ENCODE measurements at places on chromosomes 7 and 10. TPM values are rescaled to one million over a fixed set of nuclear protein-coding genes. Genes with fewer than 3 reads are reported as not detected.

The OPTN gene
- 146 TPM for total RNA-seq

DNA sequence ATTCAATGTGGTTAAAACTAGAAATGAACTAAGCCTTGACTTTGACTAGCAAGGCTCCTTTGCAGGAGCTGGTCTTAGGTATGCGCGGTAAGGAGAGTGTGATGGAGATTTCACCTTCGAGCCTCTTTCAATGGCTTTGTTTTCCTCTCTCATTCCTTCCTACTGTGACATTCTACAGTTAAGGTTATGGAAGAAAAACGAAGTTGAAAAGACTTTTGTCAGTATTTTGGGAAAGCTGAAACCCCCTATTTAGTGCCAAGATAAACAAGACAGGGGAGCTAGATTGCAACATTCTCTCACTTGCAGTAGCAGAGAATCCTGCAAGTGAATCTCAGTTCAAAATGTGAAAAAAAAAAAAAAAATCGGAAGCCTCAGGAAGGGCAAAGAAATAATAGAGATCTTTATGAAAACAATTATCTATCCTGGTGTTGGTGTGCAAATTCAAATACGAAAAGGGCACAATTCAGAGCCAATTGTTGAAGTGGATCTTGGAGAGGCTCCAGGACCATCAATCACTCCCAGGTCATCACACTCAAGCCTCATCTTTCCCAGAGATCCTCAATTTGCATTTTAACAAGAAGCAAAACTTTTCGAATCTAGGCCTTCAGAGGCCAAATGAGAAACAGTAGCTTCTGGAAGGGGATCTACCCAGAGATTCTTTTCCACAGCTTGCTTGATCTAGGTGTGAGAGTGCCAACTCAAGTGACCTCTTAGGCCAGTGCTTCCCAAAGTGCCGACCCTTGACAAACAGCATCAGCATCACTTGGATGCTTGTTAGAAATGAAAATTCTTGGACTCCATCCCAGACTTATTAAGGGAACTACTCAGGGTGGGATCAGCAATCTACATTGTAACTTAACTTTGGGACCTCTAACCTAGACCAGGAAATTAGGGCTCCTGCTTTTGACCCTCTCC, 163.8 kb downstream of the INHBA start:
- no peak for DNase-seq

The C10orf143 gene
- 1.4 TPM for total RNA-seq

The ELFN1 gene
- total RNA-seq = 10.7 TPM

The FAM25A gene
- total RNA-seq = not detected

The CALHM1 gene
- total RNA-seq = not detected

DNA sequence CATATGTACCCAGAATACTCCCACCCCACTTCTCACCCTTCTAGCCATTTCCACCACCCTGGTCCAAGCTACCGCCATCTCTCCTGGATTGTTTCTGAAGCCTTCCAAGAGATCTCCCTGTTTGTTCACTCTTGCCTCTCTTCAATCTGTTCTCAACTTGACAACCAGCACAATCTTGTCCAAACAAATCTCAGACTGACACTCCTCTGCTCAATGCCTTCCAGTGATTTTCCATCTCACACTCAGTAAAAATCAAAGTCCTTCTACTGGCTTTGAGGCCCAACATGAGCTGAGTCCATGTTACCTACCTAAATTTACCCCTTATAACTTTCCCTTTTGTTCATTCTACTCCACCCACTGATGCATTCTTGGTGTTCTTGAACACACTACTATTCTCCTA, 33.2 kb upstream of the TMEM140 start:
- DNase-seq = no peak

DNA sequence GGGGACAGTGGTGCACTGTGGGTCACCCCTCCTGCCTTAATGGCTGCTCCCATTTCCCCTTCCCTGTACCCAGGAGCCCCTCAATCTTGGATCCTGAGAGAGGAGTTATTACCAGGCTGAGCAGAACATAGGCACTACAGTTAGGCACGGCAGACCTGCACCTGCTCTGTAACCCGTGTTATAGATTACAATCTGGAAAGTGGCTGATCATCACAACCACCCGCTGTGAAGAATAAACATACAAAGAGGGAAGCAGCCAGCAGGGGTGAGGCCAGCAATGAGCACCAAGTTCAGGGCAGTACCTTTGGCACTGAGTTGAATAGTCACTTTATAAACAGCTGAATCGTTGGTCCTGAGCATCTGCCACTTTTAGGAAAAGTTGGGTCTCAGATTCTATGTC, 1.7 kb downstream of the CDHR1 start:
- DNase-seq = no peak

- no peak for DNase-seq
Observed at GRCh38 chr7:29032146-29032545, 74.0 kb upstream of the TRIL start.

- no peak for DNase-seq
Observed at GRCh38 chr7:31935124-31936054, 134.8 kb downstream of the PDE1C start.

DNA sequence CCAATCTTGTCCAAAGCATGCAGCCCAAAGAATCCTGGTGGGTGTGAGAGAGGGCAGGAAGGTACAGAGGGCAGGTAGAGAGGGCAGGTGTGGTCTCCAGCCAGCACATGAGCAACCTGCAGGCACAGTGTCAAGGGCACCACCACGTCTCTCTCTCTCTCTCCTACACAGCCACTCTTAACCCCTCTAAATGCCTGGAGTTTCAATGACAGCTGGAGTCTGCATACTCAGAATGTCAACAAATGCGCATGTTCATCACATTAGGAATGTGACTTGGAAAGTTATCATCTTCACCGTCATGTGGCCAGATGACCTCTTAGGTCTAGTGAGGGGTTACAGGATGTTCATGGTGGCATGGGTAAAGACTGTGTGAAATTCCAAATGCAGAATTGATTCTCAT, 456.8 kb downstream of the SORCS1 start:
- DNase-seq = no peak

GRCh38 chr7:76247938-76248337, 46.2 kb downstream of the SRRM3 start:
- DNase-seq = no peak

- DNase-seq = no peak
Observed at GRCh38 chr7:24152356-24152755, 131.6 kb upstream of the NPY start.

- DNase-seq = no peak
Observed at GRCh38 chr7:132609222-132609621, 33.0 kb upstream of the PLXNA4 start.

The SLC26A4 gene
- total RNA-seq = 0.27 TPM

GRCh38 chr7:42932811-42933591, 825 bp downstream of the MRPL32 start:
- DNase-seq = no peak

DNA sequence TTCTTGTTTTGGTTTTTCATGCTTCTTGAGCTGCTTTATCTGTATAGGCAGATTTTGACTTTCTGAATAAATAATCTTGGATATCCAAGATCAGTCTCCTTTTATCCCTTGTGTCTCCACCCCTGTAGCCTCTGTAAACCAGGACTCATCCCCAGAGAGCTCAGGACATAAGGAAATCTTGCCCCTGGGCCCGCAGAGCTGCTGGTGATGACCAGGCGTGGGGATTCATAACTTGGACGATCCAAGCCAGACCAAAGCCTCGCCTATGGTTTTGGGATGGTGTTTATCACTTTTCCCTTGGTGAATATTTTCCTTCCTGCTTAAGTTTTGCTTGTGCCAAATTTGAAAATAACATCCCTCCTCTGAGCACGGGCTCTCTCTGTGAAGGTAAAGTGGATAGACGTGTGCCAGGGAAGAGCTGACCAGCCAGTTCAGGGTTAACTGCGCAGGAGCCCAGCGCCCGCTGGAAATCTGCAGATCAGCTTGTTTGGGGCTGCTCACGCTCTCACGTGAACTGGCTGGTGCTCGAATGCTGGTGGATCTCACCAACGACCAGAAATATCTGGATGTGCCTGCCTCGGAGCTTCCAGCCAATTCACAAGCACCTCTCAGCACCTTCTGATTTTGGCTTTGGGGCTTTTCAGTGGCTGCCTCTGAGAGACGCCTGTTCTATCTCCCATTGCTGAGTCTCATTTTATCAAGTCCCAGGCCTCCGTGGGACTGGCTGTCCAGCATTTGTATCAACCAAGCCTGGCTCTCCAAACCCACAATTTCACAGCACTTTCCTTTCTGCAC, 132.1 kb upstream of the BTBD16 start:
- DNase-seq = peak; percentile 75

DNA sequence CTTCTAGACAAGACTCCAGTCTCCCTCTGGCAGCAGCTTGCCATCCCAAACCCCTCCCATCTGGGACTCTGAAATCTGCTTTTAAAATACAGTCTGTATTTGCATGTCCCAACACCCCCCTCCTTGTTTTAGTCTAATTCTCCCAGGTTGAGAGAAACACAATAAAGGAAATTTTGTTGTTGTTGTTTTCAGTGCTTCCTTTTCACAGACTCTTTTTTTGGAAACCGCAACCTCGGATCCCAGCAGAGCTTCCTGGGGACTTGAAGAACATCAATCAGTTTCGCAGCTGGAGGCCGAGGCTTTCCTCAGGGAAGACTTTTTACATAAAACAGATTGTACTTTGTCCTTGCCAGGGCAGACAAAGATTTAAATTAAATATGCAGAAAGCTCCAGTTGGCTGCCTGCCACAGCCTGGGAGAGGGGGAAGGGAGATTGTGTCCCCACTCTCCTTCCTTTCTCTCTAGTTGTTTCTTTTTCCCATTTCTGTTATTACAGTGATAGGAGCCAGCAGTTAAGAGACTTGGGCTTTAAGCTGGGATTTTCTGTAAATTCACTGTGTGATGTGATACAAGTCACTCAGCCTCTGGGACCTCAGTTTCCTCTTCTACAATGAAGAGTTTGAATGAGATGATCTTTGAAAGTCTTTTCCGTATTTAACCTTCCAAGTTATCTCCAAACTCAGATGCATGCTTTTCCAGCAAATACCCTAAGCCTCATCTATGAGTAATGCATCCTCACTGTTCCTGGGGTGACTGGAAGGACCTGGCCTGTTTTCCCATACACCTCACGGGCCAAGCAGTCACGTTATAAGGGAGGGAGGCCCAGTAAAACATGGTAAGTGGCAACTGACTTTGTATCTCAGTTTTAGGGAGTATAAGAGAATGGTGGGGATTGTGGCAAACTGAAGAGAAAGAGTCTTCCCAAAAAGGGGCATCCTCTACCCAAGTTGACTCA, 192.3 kb downstream of the REEP3 start:
- DNase-seq = peak; percentile 89

GRCh38 chr7:101487105-101487458, 124.4 kb downstream of the COL26A1 start:
- no peak for DNase-seq

- DNase-seq = no peak
Observed at GRCh38 chr7:107167483-107168232, 1.1 kb upstream of the HBP1 start.

DNA sequence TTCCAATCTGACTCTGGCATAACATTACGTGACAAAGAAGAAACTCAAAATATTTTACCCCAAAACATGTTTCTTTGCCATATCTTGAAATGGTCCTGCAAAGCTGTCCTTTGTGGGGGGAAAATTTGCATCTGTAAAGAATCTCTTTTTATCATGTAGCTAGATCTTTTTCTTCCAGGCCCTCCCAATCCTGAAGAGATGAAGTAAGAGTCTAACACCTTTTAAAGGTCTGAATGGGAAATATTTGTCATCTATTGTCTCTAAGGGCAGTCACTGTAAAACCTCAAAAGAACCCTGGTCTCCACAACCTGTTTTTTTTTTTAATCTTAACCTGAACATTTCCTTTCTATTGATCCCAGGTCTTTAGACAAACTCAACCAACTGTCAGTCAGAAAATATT, 8.6 kb downstream of the OR2AE1 start:
- DNase-seq = no peak

GRCh38 chr7:108234971-108235450, 104.8 kb upstream of the LAMB4 start:
- no peak for DNase-seq

- DNase-seq = no peak
Observed at GRCh38 chr7:123715198-123715597, 33.6 kb downstream of the WASL start.

DNA sequence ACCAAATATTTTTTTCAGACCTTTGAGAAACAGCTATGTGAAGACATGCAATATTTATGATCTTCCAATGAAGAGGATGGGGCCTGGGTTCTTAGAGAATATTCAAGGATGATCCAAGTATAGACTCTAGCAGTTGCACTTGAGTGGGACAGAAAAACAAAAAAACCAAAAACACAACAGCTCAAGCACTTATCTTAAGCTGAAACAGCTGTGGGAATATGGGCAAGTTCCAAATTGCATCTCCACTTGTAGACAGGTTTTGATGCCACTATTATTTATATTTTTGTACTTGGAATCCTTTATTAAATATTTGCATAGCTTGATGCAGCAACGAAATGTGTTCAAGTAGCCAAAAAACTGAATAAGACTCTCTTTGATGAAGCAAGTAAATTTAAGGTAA, 2.2 kb upstream of the PDK4 start:
- DNase-seq = no peak

The AGR3 gene
- total RNA-seq = not detected

- no peak for DNase-seq
Observed at GRCh38 chr7:155181768-155182167, 111.6 kb downstream of the HTR5A start.

Measured in Right ventricle myocardium inferior (tissue), 1 donor.